Left lung (tissue), 14 donors: ENCODE measurements at places on chromosomes 3 and 15. TPM values are rescaled to one million over a fixed set of nuclear protein-coding genes. Genes with fewer than 3 reads are reported as not detected.

- peak overlapping the region; percentile 98 for H3K27ac ChIP-seq
- peak overlapping the region; percentile 49 for H3K4me3 ChIP-seq
- no peaks in the 10 kb centered on the region for H3K36me3 ChIP-seq
- no peak for DNase-seq
- no peaks in the 10 kb centered on the region for H3K27me3 ChIP-seq
These were observed 32.0 kb downstream of the FOXL2 start for GRCh38 chr3:138914870-138915502.

DNA sequence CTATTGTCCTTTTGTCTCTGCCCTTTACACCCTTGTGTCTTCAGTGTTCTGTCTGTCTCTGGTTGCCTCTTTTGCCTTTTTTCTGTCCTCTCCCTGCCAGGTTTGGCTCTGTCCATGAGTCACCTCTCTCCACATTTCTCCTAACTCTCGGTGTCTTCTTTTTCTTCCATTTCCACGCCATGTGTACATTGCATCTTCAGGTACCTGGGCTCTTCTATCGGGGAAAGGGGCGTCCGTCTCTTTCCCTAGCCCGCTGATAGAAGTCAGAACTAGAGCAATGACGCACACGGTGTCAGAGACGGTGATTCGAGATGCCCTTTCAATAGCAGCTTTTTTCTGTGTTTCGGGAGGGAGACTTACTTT, 641 bp downstream of the OPA1 start:
- no peaks in the 10 kb centered on the region for H3K36me3 ChIP-seq
- H3K4me3 ChIP-seq: peak overlapping the region; percentile 87
- H3K4me1 ChIP-seq: peaks cover 38% of the 10 kb centered on the region
- no peak for DNase-seq
- peak overlapping the region; percentile 90 for H3K27ac ChIP-seq
- no peaks in the 10 kb centered on the region for H3K27me3 ChIP-seq

The CLEC3B gene
- 74.0 TPM for total RNA-seq

GRCh38 chr15:89801471-89802195, 13.0 kb downstream of the ANPEP start:
- H3K4me3 ChIP-seq: no peak overlapping the region
- no peaks in the 10 kb centered on the region for H3K4me1 ChIP-seq
- no peaks in the 10 kb centered on the region for H3K36me3 ChIP-seq
- no peak for DNase-seq
- H3K27me3 ChIP-seq: no peaks in the 10 kb centered on the region
